Right hindlimb (tissue), 1 donor: ENCODE measurements at places on chromosomes 2 and 18.
A peak's percentile ranks its signal among the peaks of the same experiment; 100 is the strongest.

DNA sequence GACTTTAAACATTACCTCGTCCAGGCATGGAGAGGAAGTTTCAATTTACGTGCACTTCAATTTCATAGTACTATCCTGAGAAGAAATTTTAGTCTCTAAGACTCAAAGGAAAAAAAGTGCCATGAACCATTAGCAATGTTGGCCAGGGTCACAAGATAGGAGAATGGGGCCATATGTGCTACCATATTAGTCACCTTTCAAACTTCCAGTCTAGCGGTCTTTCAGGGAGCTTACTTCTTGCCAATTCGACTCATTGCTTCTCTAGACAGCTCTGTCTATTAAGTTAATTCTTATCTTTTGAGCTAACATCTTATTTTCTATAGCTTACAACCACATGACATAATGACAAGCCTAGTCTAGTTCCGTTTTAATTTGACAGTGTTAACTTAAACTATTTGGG, 129.1 kb downstream of the ANKRD44 start:
- no peak for DNase-seq

GRCh38 chr2:13114391-13114790, 397.7 kb downstream of the TRIB2 start:
- no peak for DNase-seq

- no peak for DNase-seq
Observed at GRCh38 chr2:224819075-224819474, 102.9 kb upstream of the CCDC195 start.

DNA sequence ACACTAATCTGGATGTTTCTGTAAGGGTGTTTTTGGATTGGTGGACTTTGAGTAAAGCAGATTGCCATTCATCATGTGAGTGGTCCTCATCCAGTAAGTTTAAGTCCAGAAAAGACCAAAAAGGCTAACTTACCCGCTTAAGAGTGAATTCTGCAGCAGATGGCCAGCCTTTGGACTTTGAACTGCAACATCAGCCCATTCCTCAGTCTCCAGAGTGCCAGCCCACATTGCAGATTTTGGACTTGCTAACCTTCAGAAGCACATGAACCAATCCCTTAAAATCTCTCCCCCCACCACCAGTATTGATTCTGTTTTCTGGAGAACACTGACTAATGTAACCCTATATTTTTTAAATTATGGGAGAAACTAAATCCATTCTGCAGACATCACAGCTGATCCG, 30.0 kb upstream of the SPATS2L start:
- DNase-seq = no peak

DNA sequence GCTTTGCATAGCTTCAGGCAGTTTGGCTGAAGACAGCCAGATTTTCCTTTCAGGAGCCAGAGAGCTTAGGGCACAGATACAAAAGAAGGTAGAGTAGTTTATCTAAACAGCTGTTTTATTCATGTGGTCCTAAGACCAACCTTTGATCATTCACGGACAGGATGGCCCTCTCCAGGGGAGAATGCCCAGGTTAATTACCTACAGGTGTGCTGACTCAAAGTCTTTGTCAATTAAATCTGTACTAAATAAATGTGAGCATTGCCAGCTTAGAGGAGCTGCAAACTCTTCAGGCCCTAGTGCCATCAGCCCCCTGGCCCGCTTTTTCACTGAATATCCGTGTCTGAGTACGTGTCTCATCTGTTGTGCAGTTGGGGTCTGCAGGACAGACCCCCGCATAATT, 554.7 kb downstream of the NUP35 start:
- no peak for DNase-seq

GRCh38 chr2:100142393-100142792, at the start of gene AFF3:
Gene AFF3, minus strand, starts transcription at chr2:100142590. Its CDS starts 38,136 bp downstream, at chr2:100104454.
- no peak for DNase-seq

DNA sequence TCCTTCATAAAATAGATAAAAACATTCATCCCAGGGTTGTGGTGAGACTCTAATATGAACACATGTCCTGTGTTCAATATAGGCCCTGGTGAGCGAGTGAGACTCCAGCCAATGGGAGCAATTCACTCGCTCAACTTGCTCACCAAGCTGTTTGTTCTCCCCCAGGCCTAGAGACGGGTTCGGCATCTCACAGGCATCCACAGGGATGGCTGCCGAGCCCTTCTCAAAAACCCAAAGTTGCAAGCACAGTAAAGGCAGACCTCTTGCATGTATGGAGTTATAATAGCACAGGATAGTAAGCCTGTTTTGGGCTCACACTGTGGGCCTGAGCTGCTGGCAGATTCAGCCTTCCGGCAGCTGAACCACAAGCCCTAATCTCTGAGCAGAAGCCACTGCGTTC, 15.7 kb downstream of the PARD6G start:
- DNase-seq = no peak

- no peak for DNase-seq
Observed at GRCh38 chr2:145558617-145559350, 1038.9 kb upstream of the ZEB2 start.

DNA sequence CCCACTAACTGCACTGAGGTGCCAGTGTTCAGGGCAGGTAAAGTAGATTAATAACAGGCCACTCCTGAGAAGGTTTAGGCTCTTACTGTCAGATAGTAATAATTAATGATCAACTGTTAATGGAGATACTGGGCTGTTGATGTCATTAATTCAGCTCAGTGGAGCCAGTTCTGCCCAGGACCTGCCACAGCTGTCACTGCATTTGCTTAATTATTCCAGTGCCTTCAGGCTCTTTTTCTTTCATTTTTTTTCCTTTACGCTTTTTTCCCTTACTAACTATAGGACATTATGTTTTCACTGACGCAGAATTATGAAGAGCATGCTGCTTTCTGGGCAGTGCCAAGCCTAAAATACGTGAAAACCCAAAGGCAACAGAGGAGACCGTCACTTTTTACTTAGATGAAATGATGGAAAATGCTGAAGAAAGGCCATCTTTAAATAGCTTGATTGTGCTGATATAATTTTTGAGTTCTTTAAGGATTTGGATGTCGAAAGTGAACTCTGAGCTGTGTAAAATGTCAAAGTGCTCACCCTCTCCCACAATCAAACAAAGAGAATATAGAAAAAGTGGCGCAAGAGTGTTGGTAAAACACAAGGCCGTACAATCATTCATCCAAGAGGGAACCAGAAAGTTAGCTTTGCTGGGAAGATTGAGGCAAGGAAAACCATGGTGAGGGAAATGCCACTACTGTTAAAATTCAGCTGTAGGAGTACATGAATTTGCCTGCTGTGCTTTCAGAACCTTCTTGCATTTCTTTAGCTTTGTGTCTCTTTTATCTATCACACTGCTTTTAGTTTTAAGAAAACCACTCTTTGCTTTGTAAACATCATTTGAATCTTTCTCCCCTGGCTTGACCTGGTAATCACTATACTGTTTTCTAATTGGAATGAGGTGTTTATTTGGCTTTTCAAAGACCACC, 192.0 kb upstream of the ZEB2 start:
- DNase-seq = no peak

DNA sequence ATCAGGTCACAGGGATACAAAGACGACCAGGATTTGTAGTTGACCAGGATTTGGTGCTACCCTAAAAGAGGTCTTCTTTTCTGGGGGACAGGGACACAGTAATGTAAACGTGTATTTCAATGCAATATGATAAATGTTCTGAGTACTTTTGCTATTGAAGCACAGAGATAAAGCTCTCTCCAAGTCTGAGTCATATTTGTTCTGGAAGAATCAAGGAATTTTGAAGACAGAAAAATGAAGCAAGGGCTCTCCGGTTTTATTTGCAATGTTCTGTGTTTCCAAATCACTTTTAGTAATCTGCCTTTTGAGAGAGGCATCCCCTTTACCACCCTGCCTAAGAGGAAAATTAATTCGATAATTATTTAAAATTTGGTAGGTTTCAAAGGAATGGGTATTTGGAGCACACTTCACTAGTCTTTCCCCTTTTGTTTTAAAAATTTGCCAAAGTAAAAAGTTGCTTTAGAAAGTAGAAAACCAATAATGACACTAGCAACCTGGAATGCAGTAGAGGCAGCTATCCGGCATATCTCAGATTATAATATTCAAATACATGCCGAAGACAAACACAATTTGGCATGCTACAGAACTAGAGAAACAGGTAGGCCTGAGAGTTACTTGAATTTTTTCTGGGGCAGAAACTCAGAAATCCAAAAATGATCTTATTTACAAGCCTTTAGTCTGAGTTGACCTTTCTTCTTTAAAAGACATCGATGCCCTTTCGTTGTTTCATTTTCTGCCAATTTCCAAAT, 82.7 kb downstream of the MREG start:
- no peak for DNase-seq

GRCh38 chr2:43068041-43068533, 158.3 kb downstream of the ZFP36L2 start:
- DNase-seq = peak; percentile 33

DNA sequence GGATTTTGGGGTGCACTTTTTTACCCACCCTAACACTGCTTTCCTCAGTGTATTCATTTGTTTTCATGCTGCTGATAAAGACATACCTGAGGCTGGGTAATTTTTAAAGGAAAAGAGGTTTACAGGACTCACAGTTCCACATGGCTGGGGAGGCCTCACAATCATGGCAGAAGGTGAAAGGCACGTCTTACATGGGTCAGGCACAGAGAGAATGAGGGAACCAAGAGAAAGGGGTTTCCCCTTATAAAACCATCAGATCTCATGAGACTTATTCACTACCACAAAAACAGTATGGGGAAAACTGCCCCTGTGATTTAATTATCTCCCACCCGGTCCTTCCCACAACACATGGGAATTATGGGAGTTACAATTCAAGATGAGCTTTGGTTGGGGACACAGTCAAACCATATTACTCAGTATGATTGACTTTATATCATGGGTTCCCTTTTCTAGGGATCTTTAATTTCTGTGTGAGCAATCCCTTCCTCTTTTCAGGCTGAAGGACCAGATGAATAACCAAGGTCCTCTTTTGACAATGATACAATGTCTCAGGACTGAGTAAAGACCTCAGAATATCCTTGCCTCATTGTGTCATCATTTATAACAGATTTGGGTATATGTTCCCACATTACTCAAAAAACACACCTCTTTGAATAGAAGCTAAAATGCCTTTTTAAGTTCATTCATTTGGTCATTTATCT, 100.1 kb upstream of the TRIB2 start:
- no peak for DNase-seq

DNA sequence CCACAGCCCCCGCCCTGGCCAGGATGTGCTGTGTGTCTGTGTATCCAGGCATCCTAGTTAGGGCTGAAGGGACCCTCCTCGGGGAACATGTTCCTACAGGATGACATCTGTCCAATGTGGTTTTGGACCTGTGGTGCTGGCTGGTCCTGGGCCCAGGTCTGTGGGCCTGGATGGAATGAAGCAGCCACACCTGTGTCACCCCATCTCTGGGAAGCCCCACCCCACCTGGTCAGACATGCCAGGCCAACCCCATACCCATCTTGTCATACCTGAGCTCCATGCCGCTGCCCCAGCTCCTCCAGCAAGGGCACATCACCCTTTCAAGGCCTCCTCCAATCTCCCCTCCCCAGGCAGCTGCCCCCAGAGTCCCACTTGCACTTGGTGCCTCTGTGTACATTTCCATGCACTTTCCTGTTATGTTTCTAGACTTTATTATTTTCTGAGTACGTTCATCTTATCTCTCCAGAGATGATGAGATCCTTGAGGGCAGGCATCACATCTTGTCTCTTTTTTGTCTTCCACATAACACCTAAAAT, 24.1 kb upstream of the PLB1 start:
- DNase-seq = no peak

DNA sequence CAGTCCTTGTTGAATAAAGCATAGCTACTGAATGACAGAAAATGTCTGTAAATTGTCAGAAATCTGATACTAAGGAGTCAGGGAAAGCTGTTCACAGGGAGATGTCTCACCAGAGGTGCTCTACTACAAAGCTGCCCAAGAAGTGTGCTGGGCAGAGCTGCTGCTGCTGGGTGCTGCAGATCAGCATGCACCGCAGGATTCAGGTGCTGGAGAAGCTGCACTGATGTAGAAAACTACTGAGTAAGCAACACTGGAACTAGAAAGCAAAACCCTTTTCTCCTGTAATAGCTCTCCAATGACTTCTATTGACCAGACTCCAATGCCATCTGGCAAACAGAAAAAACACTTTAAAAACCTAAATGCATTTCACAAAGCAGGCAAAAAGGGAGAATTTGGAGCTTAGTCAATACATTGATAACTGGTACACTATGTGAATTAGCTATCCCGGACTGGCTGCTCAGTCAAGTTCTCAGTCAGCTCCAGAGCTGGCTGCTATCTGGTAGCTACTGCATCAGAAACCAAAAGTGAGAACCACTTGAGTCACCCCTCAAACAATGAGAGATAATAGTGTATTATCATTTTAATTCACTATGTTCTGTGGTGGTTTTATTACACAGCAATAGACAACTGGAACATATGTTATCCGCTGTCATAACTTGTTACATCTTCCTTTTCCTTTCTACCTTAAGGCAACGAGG, 493.1 kb downstream of the CPS1 start:
- no peak for DNase-seq

DNA sequence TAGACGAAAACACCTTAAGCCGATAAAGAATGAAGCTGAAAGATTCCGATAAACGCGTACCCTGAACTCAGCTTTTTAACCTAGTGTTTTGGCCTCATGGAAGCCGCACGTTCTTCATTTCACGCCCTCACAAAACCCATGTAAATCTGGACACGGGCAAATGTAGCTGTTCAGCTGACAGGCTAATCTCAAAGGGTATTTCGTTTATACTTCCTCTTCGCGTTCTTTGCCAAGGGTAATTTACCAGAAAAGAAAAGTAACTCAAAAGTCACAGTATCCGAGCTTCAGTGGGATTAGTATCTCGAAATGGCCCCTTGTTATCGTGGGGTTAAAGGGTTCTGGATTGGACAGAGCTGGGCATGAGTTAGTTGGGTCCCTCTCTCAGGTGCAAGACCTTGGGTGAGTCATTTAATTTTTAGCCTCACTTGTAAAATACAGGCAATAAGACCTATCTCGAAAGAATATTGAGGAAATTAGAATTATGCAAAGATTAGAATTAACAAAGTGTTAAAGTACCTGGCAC, 22.0 kb upstream of the STPG4 start:
- DNase-seq = no peak
